Airway epithelial cell (primary cell): ENCODE measurements at places on chromosomes 4 and X. TPM values are rescaled to one million over a fixed set of nuclear protein-coding genes. Genes with fewer than 3 reads are reported as not detected.

The OPRPN gene
- total RNA-seq = not detected in 2 replicates

The COL4A6 gene
- total RNA-seq = 35.3 and 45.1 TPM in 2 replicates

The NAA11 gene
- not detected in 2 replicates for total RNA-seq

The GEMIN8 gene
- total RNA-seq = 16.2 and 19.9 TPM in 2 replicates

The MED12 gene
- 7.2 and 15.5 TPM in 2 replicates for total RNA-seq

The ITIH6 gene
- not detected in 2 replicates for total RNA-seq

The NDNF gene
- total RNA-seq = 0.09 TPM in 1 of 2 replicates, not detected in the other

The EGFL6 gene
- 0.14 and 0.28 TPM in 2 replicates for total RNA-seq

The TEX11 gene
- total RNA-seq = not detected in 2 replicates

The LUZP4 gene
- not detected in 2 replicates for total RNA-seq
